ENCODE measurements at places on chromosomes 4 and X.
A peak's percentile ranks its signal among the peaks of the same experiment; 100 is the strongest.

GRCh38 chrX:40092808-40093435 lies 4.8 kb downstream of the BCOR start:
- DNase-seq, result no peak

DNA sequence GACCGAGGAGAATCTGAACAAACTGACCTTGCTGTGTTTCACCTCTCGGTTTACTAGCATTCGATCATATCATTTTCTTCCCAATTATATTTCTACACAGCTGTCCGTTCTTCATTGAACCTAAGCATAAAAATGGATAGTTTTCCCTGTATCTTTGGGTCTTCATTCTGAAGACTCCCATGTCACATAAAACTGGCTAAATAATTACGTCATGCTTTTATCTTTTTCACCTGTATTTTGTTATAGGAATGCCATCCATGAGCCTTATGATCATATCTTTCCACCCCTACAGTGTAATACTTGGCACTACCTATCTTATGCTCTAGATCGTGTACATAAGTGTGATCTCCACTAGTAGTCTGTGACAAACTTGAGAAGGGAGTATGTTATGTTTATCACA lies 456.1 kb downstream of the FGF13 start:
- DNase-seq, result no peak

GRCh38 chrX:30008031-30008430 lies 207.3 kb upstream of the MAGEB2 start:
- DNase-seq, result no peak

DNA sequence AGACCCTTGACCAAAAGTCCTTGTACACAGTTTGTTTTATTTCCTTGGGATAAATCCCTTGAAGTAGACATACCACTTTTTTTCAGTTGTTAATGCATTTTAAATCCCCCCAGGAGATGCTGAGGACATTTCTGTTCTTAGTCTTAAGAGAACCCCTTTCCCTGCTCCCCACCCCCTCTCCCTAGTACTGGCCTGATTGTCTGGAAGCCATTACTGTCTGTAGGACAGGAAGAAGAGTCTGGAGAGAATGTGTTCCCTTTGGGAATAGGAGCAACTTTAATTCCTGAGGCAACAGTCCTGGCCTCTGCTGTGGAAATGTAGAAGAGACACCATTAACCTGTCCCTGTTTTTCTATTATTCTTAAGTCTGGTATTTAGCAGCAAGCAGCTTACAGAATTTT lies 52.3 kb upstream of the TMEM131L start:
- DNase-seq, result no peak

GRCh38 chr4:181659202-181659601 lies 584.0 kb upstream of the TENM3 start:
- peak; percentile 65 for DNase-seq
